ENCODE measurements at places on chromosomes 16 and 17. TPM values are rescaled to one million over a fixed set of nuclear protein-coding genes. Genes with fewer than 3 reads are reported as not detected.

Gene BLTP2
- 88.2 TPM for total RNA-seq

Gene TMEM238L
- not detected for total RNA-seq

Gene BRIP1
- total RNA-seq, result 3.2 TPM

Gene MAF
- 0.58 TPM for total RNA-seq

Gene CHD9NB
- total RNA-seq, result 0.29 TPM

Gene RNF112
- 4.3 TPM for total RNA-seq

Gene ZNF469
- total RNA-seq, result 1.8 TPM

Gene C16orf89
- 0.29 TPM for total RNA-seq

Gene AOC2
- total RNA-seq, result under 0.01 TPM

Gene PPL
- total RNA-seq, result 0.18 TPM

Gene ALOX15B
- 0.18 TPM for total RNA-seq

Gene ZP2
- not detected for total RNA-seq

Gene MT1E
- total RNA-seq, result 146 TPM

Gene BRCA1
- total RNA-seq, result 22.5 TPM

Gene TMEM220
- total RNA-seq, result 2.9 TPM

Gene C1QL1
- 9.0 TPM for total RNA-seq
